Left lung (tissue), 14 donors: ENCODE measurements at places on chromosomes 13 and 19. TPM values are rescaled to one million over a fixed set of nuclear protein-coding genes. Genes with fewer than 3 reads are reported as not detected.

- no peaks in the 10 kb centered on the region for H3K27me3 ChIP-seq
- H3K36me3 ChIP-seq, result no peaks in the 10 kb centered on the region
- peak; percentile 43 for DNase-seq
- no peak overlapping the region for H3K27ac ChIP-seq
Observed at GRCh38 chr13:113585896-113586295, 1.3 kb downstream of the TFDP1 start.

DNA sequence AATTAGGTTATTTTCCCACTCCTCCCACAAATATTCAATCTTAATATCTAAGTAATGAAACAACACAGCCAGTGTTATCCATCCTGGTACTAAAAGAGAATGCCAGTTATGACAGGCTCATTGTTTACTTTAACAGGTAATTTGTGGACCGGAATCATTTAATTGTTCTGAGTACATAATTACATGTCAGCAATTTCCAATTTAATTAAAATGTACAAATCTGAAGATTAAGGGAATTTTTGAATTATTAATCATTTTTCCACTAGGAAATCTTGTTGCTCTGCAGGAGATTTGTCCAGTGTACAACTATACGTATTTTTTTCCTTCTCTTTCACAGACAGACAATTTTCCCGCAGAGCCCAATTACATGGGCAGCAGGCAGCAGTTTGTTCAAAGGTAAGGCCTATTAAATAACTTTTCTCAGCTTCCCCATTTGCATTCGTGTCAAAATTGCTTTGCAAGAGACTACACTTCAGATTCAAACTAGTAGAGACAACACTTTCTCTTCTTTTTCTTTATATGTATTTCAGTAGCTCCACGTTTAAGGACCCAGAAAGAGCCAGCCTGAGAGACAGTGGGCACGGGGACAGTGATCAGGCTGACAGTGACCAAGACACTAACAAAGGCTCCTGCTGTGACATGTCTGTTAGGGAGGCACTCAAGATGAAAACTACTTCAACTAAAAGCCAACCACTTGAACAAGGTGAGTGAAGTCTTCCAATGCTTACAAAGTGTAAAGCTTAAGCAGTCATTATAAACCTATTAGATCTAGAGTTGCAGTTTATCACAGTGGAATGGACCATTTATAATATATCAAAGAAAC lies 34.8 kb downstream of the PCDH17 start:
- H3K27me3 ChIP-seq, result no peaks in the 10 kb centered on the region
- no peak overlapping the region for H3K27ac ChIP-seq
- no peak for DNase-seq
- no peak overlapping the region for H3K4me3 ChIP-seq
- H3K4me1 ChIP-seq, result no peaks in the 10 kb centered on the region

DNA sequence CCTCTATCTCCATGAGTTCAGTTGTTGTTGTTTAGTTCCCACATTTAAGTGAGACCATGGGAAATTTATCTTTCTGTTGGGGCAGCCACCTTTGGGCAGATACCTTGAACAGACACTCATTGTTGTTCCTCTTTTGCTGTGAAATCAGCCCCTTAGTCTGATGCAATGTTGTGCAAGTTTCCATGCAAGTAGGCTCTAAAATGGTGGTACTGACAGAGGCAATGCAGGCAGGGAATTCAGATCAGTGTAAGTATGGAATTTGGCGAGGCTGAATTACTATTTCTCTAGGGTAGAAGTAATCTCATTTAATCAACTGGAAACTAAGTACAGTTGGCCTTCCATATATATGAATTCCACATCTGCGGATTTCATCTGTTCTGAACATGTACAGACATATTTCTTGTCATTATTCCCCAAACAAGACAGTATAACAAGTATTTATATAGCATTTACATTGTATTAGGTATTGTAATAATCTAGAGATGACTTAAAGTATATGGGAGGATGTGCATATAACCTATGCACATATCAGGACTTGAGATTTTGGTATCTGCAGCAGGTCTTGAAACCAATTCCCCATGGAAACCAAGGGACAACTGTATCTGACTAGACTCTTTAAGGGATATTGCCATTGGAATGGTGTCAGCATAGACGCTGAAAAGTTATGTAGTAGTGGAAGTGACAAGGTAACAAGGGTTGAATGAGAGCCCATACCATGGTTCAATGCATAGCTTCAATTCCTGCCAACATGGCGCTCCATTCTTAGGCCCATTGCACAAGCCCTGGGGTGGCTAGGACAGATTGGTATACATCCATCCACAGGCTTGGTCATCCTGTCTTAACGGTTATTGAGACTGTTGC lies 281.5 kb upstream of the HTR2A start:
- no peak for DNase-seq
- no peak overlapping the region for H3K27ac ChIP-seq
- no peaks in the 10 kb centered on the region for H3K36me3 ChIP-seq
- H3K27me3 ChIP-seq, result no peaks in the 10 kb centered on the region
- no peaks in the 10 kb centered on the region for H3K4me1 ChIP-seq

Gene HCST
- polyA plus RNA-seq, result 3.6 TPM

DNA sequence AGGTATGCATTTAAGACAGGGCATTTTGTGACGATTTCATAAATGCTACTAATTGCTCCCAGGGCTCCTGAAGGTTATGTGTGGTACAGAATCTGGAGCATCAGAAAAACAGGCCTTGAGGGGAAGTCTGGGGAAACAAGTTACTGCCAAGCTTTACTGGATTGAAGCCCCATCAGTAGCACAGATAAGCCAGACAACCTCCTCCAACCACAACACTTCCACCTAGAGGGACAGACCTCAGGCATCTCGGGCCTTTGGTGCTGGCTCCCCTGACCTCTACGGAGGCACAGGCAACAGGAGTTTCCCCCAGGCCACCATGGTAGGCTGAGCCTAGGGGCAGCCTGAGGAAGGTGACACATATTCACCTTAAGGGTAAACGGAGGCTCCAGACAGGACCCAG lies 54.1 kb downstream of the ABCC4 start:
- H3K36me3 ChIP-seq, result peaks cover 4% of the 10 kb centered on the region
- H3K4me1 ChIP-seq, result peaks cover 7% of the 10 kb centered on the region
- no peaks in the 10 kb centered on the region for H3K27me3 ChIP-seq
- no peak overlapping the region for H3K4me3 ChIP-seq

- no peak for DNase-seq
- peaks cover 15% of the 10 kb centered on the region for H3K27me3 ChIP-seq
- no peaks in the 10 kb centered on the region for H3K36me3 ChIP-seq
- H3K4me1 ChIP-seq, result peaks cover 12% of the 10 kb centered on the region
Observed at GRCh38 chr19:4908360-4908759, 941 bp upstream of the UHRF1 start.

GRCh38 chr13:49060678-49061387 lies 85.1 kb downstream of the FNDC3A start:
- H3K27me3 ChIP-seq, result no peaks in the 10 kb centered on the region
- H3K27ac ChIP-seq, result no peak overlapping the region
- H3K4me1 ChIP-seq, result no peaks in the 10 kb centered on the region
- H3K36me3 ChIP-seq, result no peaks in the 10 kb centered on the region
- H3K4me3 ChIP-seq, result no peak overlapping the region
- no peak for DNase-seq

DNA sequence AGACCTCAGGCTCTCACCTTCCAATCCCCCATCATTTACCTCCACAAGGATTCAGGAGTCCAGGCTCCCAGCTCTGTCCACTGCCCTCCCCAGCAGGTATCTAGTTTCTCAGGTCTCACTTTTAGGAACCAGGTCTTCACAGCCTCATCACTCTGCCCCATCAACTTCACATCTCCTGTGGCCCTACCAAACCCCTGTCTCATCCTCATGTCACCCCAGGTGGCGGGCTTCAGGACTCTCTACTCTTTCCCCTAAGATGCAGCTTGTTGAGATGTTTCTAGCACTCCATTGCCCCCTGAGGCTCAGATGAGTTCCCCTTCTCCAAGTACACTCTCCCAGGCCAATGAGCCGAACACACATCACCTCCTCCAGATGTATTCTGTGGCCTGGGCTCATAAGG lies 1.5 kb downstream of the PPFIA3 start:
- DNase-seq, result no peak
- no peak overlapping the region for H3K4me3 ChIP-seq
- H3K27ac ChIP-seq, result no peak overlapping the region
- peaks cover 40% of the 10 kb centered on the region for H3K4me1 ChIP-seq
- no peaks in the 10 kb centered on the region for H3K36me3 ChIP-seq

DNA sequence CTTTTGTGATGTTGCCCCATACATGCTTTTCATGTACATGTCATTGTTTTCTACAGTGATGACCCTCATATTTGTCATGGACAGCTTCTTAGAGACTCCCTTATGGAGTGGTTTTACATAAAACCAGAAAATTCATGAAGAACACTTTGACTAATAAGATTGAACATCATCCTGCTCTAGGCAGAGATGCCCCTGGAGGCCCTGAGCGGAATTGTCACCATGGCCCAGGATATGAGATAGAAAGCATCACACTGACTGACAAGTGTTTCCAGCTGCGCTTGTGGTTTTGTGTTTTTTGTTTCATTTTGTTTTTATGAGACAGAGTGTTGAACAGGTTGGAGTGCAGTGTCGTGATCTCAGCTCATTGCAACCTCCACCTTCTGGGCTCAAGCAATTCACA lies 22.2 kb downstream of the ZNF701 start:
- no peak overlapping the region for H3K27ac ChIP-seq
- peaks cover 62% of the 10 kb centered on the region for H3K36me3 ChIP-seq
- no peaks in the 10 kb centered on the region for H3K4me1 ChIP-seq
- DNase-seq, result no peak

Gene CRLF1
- 210 TPM for polyA plus RNA-seq

DNA sequence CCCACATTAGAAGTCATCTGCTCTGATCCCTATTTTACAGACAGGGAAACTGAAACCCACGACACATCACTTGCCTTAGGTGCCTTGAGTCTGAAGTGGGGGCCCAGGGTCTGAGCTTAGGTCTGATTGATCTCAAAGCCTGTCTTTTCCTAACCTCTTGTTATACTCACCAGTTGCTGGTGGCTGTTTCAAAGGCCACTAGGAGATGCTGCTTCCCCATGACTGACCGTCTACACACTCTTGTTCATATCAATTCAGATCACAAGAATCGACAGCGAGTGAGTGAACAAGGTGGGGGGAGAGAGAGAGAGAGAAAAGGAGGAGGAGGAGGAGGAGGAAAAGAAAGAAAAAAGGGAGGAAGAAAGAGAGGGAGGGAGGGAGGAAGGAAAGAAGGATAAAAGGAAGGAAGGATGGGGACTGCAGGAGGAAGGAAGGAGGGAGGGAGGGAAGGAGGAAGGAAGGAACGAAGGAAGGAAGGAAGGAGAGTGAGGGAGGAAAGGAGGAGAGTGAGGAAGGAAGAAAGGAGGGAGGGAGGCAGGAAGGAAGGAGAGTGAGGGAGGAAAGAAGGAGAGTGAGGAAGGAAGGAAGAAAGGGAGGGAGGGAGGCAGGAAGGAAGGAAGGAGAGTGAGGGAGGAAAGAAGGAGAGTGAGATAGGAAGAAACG lies 3.3 kb downstream of the OR10H1 start:
- H3K4me1 ChIP-seq, result no peaks in the 10 kb centered on the region
- no peaks in the 10 kb centered on the region for H3K27me3 ChIP-seq
- no peak overlapping the region for H3K4me3 ChIP-seq
- DNase-seq, result no peak
- H3K36me3 ChIP-seq, result no peaks in the 10 kb centered on the region

DNA sequence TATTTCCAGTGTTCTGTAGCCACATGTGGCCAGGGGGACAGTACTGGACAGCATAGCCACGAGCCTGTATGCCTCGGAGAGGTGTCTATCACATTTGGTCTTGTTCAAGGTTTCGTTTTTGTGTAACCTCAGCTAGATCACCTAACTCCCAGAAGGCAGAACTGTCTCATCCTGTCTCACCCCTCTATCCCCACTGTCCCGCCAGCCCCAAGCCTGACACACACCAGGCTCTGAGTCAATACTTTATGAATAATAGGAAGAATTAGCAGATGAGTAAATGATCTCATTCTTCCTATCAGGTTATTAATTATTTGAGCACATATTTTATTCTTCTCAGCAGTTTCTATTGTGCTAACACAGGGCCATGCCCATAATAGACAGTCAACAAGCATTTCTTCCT lies 132.2 kb downstream of the NUFIP1 start:
- H3K27me3 ChIP-seq, result no peaks in the 10 kb centered on the region
- no peak for DNase-seq
- no peak overlapping the region for H3K27ac ChIP-seq
- H3K4me3 ChIP-seq, result no peak overlapping the region
- H3K4me1 ChIP-seq, result peaks cover 10% of the 10 kb centered on the region
- H3K36me3 ChIP-seq, result no peaks in the 10 kb centered on the region

- no peaks in the 10 kb centered on the region for H3K27me3 ChIP-seq
- H3K4me1 ChIP-seq, result peaks cover 60% of the 10 kb centered on the region
- no peak for DNase-seq
- H3K4me3 ChIP-seq, result no peak overlapping the region
- no peaks in the 10 kb centered on the region for H3K36me3 ChIP-seq
Observed at GRCh38 chr19:51372021-51372648, 319 bp downstream of the NKG7 start.

DNA sequence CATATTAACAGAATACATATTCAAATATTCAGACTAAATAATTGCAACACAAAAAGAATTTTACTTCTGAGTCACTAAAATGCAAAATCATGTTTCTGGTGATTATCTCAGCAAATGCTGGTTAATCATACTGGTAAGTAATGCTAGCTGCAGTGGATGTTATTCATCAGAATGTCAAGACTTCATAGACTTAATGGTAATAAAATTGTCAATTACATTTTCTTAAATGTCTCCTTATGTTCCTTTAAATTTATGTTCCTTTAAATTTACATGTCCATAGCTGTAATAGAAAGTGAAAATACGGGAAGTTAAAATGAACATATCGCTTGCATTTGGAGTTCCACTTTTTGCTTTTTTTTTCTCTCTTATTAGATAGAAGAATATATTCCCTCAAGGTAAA lies 853.0 kb downstream of the SLITRK6 start:
- DNase-seq, result no peak
- no peaks in the 10 kb centered on the region for H3K4me1 ChIP-seq
- H3K4me3 ChIP-seq, result no peak overlapping the region
- no peaks in the 10 kb centered on the region for H3K36me3 ChIP-seq
- H3K27ac ChIP-seq, result no peak overlapping the region
- H3K27me3 ChIP-seq, result no peaks in the 10 kb centered on the region

GRCh38 chr19:31500197-31500830 lies 151.1 kb upstream of the TSHZ3 start:
- H3K4me3 ChIP-seq, result no peak overlapping the region
- no peaks in the 10 kb centered on the region for H3K4me1 ChIP-seq
- no peaks in the 10 kb centered on the region for H3K27me3 ChIP-seq
- no peak for DNase-seq

Gene ZNF573
- 23.3 TPM for polyA plus RNA-seq

Gene SLAIN1
- polyA plus RNA-seq, result 27.9 TPM
